ENCODE measurements at places on chromosomes 11 and 22.

DNA sequence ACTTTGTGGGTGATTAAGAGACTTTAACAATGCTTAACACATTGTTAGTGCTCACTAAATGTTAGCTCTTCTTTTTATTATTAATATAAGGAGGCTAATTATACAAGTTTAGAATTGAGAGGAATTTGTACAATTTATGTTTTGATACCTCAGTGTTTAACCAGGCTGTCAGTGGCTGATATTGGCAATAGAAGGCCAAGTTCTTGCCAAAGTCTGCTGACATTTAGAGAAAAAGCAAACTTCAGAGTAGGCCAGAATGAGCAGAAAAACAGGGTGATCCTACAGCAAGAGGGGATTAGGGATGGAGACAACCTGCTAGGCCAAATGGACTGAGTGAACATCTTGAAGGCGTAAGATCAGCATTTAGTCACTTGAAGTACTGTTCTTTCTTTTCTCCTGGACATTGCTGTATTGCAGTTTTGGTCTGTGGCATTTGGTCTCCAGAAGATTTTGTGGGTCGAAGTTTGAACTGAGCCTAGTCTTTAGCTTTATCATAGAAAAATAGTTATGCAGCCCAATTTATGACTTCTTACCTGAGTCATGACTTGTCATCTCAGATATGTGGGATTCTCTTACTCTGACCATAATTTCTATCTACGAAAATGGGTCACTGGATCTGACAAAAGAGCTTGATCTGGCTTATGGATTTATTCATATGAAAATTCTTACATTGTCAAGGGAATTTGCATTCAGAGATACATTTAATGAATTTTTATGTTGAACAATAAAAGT, 9.0 kb downstream of the TRIM44 start:
- DNase-seq = no peak

GRCh38 chr11:92882828-92883611, 86.4 kb upstream of the MTNR1B start:
- no peak for DNase-seq

DNA sequence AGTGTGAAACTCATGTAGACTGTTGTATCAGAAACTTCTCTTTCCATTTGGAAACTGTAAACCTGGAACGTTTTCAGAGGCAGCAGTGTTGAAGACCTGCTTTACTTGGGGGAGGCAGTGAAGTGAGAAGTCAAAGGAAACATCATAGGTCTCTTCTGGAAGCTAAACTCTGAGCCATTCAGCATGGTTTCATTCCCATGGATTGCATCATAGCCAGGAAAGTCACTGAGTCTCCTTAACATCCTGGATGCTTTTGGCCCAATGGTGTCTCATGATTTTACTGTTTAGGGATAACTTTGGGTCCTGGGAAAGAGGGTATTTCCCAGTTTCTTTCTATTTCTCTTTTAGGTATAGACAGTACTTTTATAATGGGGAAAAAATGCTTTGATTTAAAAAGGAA, 153.2 kb upstream of the E2F8 start:
- no peak for DNase-seq

GRCh38 chr11:20443596-20443995, 56.1 kb downstream of the PRMT3 start:
- DNase-seq = no peak

DNA sequence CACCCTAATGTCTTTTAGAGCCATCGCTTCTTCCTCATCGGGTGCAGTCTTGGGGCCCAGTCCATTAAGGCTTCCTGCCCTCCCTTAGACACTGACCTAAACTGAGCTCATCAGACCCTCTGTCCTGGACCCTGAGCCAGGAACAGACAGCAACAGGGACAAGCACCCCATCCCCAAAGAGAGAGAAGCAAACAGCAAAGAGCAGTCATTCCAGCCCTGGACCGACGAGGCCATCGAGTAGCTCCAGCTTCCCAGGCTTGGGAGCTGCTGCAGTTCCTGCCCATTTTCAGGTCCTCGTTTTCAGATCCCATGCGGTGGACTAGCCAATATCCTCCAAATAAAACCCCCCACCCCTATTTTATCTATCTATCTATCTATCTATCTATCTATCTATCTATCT, 25.8 kb upstream of the CACNG2 start:
- DNase-seq = no peak

GRCh38 chr11:77081976-77082836, 15.4 kb downstream of the CAPN5 start:
- no peak for DNase-seq

GRCh38 chr11:78224906-78225420, 36.2 kb downstream of the USP35 start:
- no peak for DNase-seq

- no peak for DNase-seq
Measured at GRCh38 chr11:27908621-27909020, 199.3 kb downstream of the KIF18A start.

DNA sequence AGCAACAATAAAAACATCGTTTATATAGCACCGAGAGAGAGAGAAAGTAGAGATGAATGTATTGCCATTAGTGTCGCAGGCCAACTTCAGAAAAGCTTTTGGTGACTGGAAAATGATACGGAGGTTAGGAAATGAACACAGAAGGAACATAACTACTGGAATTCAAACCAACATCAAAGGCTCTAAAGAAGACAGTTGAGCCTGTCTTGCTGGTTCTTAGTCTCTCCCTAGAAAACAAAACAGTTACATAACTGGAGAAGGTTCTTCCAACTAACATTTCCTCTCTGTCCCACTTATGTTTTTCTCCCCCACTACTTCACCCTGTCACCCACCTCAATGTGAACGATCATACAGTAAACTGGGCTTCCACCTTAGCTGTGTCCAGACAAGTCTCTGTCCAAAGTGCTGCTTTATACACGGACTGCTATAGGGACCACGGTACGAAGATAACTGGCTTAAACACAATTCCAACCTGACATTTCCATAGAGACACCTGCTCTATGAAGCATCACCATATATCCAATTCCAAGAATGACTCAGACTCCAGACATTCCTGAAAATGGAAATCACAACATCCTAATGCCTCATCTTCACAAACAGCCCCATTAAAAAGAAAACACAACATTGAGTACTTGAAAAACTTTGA, 85.2 kb upstream of the ARHGAP32 start:
- DNase-seq = no peak

- DNase-seq = no peak
Measured at GRCh38 chr11:77660947-77661346, 23.4 kb upstream of the CLNS1A start.

DNA sequence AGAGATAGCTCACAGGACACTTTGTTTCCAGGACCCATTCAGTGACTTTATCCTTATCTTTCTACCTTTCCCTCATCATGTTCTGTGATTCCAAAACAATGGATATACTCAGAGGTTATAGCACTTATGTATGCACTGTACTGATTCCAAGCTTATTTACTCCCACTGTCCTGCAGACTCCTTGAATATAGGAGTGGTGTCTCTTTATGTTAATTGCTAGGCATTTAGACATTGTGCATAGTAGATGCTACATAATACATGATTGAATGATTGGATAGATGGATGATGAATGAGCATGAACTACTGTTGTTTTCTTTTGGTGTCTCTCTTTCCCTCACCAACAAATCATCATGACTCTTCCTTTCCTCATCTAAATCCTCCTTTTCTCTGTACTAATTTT, 279.1 kb upstream of the RAG2 start:
- no peak for DNase-seq
